Thoracic aorta (tissue), 2 donors: ENCODE measurements at places on chromosomes 1 and 21.

DNA sequence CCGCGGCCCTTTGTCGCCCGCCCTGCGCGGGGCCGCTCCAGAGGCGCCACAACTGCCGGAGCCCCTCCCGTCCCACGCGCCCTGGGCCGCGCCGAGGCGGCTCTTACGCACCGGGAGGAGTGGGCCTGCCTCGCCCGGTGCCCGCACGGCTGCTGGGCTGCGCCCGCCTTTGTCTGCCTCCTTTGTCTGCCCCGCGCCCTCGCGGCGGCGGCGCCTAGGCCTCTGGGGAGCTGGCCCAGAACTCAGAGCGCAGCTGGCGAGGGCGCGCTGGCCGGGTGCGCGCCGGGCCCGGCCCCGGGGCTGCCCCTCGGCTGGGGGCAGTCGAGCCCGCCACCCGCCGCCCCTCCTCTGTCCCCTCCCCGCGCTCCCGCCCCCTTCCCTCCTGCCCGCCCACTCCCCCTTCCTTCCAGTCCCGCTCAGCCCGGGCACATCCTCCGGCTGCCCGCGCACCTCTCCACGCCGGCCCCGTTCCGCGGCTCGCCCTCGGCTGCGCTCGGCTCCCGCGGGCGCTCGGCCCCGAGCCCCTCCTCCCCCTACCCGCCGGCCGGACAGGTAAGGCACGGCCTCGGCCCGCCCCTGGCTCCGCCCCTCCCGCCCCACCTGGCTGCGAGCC is at the start of gene DRAXIN:
Gene DRAXIN (plus strand): TSS at position 409 of the 613 bp plus-strand sequence. CDS start 14,549 bp downstream, outside the sequence.
- no peak for DNase-seq

- DNase-seq = no peak
Observed at GRCh38 chr21:18608226-18608625, 204.6 kb upstream of the TMPRSS15 start.

DNA sequence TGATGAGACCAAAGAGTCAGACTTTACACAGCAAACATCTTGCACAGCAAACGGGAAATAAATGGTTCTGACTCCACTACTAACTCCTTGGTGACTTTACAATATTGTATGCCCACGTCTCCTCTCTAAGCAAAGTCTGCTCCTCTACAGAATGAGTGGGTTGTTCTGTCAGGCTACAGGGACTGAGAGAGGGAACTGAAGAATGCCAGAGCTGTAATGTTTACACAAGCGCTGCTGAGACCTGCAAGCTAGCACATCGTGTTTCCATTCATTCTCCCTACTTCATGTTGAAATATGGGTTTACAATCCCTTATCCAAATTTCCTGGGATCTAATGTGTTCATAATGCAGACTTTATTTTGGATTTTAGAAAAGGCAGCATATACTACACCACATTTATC is 15.9 kb downstream of the DAB1 start:
- DNase-seq = no peak

- DNase-seq = no peak
Observed at GRCh38 chr1:21436488-21437340, 3.2 kb upstream of the NBPF3 start.

DNA sequence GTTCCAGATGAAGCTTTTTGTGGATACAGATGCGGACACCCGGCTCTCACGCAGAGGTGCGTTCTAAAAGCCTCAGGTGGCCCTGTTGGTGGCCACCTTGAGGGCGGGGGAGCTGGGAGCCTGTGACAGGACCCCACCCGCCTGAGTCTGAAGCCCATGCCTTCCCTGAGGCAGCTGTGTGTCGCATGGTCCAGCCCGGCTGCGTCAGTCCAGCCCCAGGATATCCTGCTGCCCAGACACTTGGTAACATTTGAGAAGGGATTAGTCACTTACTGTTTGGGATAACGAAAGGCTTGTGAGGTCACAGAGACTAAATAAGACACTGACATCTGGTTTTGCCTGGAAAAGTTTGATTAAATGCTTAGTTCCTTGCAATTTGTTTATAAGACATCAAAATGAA is 68.9 kb downstream of the UCK2 start:
- DNase-seq = peak; percentile 44

DNA sequence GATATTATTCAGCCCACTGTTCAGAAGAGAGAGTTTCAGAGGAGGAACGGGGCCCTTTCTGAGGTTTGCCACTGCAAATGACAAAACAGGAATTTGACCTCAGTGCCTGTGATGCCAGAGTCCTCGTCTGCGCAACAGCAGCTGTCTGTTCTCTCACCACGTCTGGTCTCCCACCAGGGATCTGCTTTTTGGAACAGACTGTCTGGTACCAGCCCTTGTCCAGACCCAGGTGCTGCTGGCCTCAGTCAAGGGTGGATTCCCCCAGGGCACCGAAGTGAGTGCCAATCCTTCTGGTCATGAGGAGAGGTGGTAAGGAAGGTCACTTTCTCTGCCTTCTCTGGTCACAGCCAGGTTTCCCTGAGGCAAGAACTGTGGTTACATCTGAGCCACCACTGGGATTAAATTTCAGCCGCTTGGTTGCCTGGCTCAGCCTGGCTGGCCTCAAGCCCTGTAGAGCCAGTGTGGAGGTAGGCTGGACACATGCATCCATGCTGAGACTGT is 2.3 kb upstream of the BCAN start:
- no peak for DNase-seq

DNA sequence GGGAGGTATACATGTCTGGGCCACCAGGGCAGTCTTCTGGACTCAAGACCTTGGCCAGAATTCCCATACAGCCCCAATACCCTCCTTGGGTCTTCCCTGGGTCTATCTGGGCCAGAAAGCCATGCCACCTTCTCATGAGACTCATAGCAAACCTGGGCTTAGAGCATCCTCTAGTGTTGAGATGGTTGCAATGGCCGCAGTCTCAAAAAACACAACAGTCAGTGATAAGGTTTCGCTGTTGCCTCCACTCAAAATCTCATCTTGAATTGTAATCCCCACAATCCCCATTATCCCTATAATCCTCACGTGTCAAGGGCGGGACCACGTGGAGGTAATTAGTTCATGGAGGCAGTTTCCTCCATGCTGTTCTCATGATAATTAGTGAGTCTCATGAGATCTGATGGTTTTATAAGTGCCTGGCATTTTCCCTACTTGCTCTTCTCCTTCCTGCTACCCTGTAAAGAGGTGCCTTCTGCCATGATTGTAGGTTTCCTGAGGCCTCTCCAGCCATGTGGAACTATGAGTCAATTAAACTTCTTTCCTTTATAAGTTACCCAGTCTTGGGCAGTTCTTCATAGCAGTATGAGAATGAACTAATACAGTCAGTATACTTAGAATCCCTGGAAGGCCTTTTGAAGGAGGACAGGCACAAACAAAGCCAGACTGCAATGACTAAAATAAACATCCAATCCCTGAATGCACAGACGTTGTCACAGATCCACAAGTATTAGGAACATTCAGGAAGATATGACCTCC is 77.0 kb downstream of the CTH start:
- DNase-seq = no peak
